Activated T-helper 1 cell treated with anti-CD3 and anti-CD28 coated beads, Interleukin-2, amount 50 U/mL, for 16 hours (primary cell): ENCODE measurements at places on chromosomes 4 and X.

DNA sequence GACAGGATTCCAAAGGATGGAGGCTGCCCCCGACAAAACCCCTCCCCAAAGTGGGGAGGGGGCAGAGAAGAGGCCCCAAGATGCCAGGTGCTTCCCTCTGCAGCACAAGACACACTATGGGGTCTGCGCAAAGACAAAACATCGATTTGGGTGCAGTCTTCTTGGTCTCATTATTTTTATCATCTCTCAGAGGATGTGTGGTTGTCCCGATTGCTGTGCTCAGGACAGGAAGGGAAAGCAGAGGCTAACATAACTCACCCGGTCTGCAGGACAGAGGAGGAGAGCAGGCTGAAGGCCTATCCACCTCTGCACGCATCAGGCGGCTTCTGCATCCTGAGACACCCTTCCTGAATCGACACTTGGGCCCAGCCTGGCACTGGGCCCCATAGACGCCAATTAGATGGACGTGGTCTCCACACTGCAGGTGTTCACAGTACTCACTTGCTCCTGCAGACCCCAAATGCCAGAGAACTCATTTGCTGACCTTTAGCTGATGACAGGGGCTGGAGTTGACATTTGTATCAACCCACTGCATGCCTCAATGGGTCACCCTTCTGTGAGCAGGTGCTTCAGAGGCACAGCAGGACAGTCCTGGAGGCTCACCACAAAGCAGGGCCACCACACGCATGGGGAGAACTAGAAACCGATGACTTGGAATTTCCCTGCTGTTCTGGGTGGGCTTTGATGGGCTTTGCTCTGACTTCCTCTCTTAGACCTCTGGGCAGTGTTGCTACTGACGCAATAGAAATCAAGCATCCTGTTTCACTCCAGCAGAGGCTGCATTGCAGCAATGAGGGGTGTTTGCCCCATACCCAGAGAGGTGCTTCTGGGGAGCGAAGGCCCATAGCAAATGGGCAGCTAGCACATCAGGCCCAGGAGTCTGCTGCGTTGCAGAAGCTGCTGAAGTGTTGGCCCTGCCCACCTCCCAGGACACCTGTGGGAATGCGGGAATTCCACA is 96.3 kb upstream of the ENPP6 start:
- no peak for DNase-seq

- DNase-seq, result no peak
These were observed 287.1 kb upstream of the ADGRL3 start for GRCh38 chr4:60913002-60913401.

GRCh38 chr4:152171556-152171955 is 364.3 kb downstream of the FBXW7 start:
- no peak for DNase-seq

- DNase-seq, result no peak
These were observed 74.1 kb downstream of the TAB3 start for GRCh38 chrX:30814978-30815377.

DNA sequence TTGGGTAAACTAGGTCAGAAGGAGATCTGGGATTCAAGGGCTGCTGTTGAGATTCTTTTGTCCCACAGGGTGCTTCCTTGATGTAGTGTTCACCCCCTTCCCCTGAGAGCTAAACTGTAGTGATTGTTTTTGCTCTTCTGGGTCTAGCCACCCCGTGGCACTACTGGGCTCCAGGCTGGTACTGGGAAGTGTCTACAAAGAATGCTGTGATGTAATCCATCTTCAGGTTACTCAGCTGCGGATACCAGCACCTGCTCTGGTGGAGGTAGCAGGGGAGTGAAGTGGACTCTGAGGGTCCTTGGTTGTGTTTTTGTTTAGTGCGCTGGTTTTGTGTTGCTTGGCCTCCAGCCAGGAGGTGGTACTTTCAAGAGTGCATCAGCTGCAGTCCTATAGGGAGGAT is 365.5 kb downstream of the ZNF674 start:
- DNase-seq, result no peak

DNA sequence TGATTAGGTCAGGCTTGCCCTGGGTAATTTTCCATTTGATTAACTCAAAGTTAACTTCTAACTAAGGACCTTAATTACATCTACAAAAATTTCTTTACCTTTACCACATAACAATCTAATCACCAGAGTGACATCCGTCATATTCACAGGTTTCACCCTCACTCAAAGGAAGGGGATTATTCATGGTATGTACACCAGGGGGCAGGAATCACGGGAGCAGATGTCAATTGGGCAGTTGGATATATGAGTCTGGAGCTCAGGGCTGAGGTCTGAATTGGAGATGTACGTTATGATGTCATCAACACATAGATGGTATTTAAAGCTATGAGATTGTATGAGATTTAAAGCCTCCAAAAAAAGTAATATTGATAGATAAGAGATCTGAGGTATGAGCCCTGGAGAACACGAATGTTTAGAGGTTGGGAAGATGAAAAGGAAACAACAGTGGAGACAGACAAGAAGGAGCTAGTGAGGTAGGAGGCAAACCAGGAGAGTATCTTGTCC is 52.9 kb downstream of the PGRMC1 start:
- no peak for DNase-seq

DNA sequence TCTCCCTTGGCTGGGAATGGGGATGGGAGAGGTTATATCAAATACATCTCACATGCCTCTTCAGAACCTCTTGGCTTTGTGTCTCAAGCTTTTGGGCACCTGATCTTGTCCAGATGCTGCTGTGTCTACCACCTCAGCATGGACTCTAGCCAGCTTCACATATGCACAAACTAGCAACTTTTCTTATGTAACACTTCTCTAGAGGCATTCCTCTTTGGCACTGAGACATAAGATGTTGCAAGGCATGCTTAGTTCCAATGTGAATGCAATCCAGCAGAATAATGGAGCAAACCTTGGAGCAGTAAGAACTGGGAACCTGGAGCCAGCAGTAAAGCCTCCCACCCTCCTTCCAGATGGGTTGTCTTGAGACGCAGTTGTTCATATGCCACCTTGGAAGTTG is 113.4 kb upstream of the TMEM47 start:
- no peak for DNase-seq

DNA sequence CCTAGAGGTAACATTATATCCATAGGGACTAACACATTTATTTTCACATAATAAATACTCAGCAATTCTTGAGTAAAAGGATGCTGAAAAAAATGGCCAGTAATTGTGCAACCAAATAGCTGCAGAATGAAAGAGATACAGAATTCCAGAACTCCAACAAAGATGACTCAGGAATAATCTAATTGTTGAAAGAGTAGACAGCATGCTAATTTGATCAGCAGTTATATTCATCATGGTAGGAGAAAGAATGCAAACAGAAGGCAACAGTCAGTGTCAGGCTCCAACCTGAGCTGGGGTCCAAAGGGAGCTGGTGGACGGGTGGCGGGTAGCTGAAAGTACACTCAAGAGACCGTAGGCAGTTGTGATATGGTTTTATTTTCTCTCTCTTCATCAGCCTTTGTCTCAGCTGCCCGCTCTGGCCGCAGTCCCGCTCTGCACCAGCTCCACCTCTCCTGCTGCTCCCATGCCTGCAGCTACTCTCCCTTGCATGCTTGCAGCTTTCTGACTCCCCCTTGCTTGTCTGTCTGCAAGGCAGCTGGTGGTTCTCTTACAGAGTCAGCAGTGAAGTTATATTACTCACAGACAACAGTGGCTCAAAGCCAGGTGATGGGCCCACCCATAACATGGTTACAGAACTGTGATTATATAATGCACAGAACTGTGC is 1150.1 kb downstream of the STIM2 start:
- no peak for DNase-seq

GRCh38 chrX:31929366-31929765 is 857.5 kb upstream of the FTHL17 start:
- no peak for DNase-seq

DNA sequence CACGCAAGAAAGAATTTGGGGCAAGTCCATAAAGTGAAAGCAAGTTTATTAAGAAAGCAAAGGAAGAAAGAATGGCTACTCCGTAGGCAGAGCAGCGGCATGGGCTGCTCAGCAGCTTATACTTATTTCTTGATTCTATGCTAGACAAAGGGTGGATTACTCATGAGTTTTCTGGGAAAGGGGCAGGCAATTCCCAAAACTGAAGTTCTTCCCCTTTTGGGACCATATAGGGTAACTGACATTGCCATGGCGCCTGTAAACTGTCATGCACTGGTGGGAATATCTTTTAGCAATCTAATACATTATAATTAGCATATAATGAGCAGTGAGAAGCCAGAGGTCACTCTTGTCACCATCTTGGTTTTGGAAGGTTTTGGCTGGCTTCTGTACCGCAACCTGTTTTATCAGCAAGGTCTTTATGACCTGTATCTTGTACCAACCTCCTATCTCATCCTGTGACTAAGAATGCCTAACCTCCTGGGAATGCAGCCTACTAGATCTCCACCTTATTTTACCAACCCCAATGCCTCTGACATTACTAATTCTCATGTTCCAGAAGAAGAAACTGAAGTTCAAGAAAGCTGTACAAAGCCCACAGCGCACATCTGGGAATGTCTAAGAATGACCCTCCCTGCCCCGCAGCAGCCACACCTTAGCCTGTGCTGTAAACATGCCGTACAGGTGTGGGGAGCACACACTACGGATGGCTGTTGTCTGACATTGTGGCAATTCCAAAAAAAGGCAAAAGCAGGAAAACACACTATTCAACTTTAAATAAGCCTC is 18.6 kb downstream of the RXFP1 start:
- no peak for DNase-seq

GRCh38 chr4:82561786-82562563 is at the start of gene TMEM150C:
TSS of gene TMEM150C (minus strand) at chr4:82561988. CDS start at chr4:82504657, 57,331 bp downstream.
- DNase-seq, result no peak

GRCh38 chrX:101385795-101386541 is at the start of gene BTK:
TSS of gene BTK (minus strand) at chrX:101386191. CDS start at chrX:101375284, 10,907 bp downstream.
- DNase-seq, result no peak

- peak; percentile 51 for DNase-seq
These were observed 23.9 kb upstream of the TMSB4X start for GRCh38 chrX:12950851-12951594.

GRCh38 chr4:25421816-25422525 is 44.9 kb downstream of the ANAPC4 start:
- no peak for DNase-seq

DNA sequence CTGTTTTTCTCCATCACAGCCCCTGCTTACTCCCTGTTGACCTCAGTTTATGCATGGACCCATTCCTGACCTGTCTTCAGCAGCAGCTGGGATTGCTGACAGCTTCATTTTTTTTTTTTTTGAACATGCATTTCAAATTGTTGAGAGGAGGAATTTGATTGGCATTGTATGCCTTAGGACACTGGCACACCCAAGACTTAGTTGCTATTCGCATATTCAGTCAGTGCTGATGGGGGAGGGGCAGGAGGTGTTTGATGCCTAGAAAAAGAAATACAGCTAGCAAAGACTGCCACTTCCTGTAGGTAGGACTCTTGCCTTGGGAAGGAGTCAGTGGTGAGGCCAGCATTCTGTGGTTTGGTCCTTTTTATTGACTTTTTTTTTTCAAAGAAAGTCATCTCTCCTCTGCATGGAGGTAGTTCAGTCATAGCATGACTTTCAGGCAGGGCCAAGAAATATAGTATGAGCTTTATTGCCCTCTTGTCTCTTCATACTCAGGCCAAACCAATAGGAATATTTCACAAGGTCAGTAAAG is 33.6 kb upstream of the XK start:
- DNase-seq, result no peak

- no peak for DNase-seq
These were observed 41.3 kb upstream of the ASMTL start for GRCh38 chrX:1493877-1494510.

GRCh38 chr4:107818301-107818910 is 6.3 kb upstream of the SGMS2 start:
- DNase-seq, result no peak
